Aorta (tissue), 5 donors: ENCODE measurements at places on chromosomes 7 and 10. TPM values are rescaled to one million over a fixed set of nuclear protein-coding genes. Genes with fewer than 3 reads are reported as not detected.
A peak's percentile ranks its signal among the peaks of the same experiment; 100 is the strongest.

GRCh38 chr7:111787099-111787498 lies 224.8 kb upstream of the IMMP2L start:
- no peaks in the 10 kb centered on the region for H3K27me3 ChIP-seq
- H3K4me3 ChIP-seq, result no peak overlapping the region
- no peaks in the 10 kb centered on the region for H3K36me3 ChIP-seq
- H3K4me1 ChIP-seq, result peaks cover 2% of the 10 kb centered on the region
- no peak overlapping the region for H3K27ac ChIP-seq
- no peak for DNase-seq

- H3K4me3 ChIP-seq, result no peak overlapping the region
- no peak for DNase-seq
- no peak overlapping the region for H3K27ac ChIP-seq
- H3K27me3 ChIP-seq, result no peaks in the 10 kb centered on the region
Observed at GRCh38 chr7:28586736-28587135, 174.4 kb downstream of the CREB5 start.

- no peak overlapping the region for H3K4me3 ChIP-seq
- no peaks in the 10 kb centered on the region for H3K27me3 ChIP-seq
- no peak for DNase-seq
Observed at GRCh38 chr10:30855131-30855530, 176.5 kb downstream of the ZNF438 start.

GRCh38 chr7:84336303-84336702 lies 141.7 kb upstream of the SEMA3A start:
- no peaks in the 10 kb centered on the region for H3K36me3 ChIP-seq
- H3K27me3 ChIP-seq, result no peaks in the 10 kb centered on the region
- H3K4me1 ChIP-seq, result no peaks in the 10 kb centered on the region

GRCh38 chr7:78066599-78066998 lies 268.0 kb downstream of the PHTF2 start:
- H3K27me3 ChIP-seq, result no peaks in the 10 kb centered on the region
- DNase-seq, result no peak
- H3K36me3 ChIP-seq, result no peaks in the 10 kb centered on the region

GRCh38 chr7:100966542-100967291 lies 2.6 kb upstream of the MUC12 start:
- peaks cover 2% of the 10 kb centered on the region for H3K27me3 ChIP-seq
- H3K4me1 ChIP-seq, result no peaks in the 10 kb centered on the region
- H3K36me3 ChIP-seq, result no peaks in the 10 kb centered on the region
- peak; percentile 56 for DNase-seq
- no peak overlapping the region for H3K4me3 ChIP-seq
- H3K27ac ChIP-seq, result no peak overlapping the region

DNA sequence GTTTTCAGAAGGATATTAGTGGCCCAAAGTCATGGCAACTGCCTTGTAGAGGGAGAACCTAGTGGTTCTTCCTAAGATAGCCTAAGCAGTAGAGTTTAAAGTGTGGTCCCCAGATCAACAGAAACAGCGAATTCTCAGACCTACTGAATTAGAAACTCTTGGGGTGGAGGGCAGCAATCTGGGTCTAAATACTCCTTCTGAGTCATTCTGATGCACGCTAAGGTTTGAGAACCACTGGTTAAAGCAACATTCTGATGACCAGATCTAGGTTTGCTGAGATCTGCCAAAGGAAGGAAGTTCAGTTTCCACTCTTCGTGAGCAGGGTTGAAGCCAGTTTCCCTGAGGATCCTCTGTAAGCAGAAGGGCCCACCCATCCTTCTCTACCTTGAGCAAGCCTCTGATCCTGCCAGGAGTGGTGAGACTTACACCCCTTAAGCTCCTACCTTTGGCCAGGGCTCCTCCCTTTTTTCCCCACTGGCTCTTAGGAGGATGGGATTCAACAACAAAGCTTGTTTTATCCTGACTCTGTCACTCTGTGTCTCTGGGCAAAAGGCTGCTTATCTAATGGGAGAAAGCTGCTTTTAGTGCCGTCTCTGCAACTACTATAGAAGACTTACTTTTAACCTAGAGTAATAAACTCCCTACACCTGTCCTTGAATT lies 26.8 kb upstream of the TRUB1 start:
- no peak overlapping the region for H3K27ac ChIP-seq
- no peaks in the 10 kb centered on the region for H3K4me1 ChIP-seq

DNA sequence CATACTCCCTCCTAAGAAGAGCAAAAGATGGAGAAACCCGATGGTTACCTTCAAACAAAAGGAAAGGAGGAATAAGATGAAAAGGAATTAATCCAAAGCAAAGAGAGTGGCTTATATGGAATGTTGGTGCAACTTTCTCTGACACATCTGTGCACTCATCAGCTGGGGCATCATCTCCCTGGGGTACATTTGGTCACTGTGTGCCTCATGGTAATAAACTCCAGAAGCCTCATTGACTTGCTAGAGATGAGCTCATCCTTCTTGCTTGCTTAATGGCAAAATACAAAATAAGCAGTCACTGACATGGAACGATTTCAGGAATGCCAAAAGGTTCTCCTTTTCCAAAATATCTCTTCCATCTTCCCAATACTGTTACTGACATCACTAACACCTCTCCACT lies 22.5 kb downstream of the CAV1 start:
- no peak for DNase-seq
- no peak overlapping the region for H3K27ac ChIP-seq
- H3K36me3 ChIP-seq, result peaks cover 5% of the 10 kb centered on the region
- H3K4me1 ChIP-seq, result peaks cover 5% of the 10 kb centered on the region

DNA sequence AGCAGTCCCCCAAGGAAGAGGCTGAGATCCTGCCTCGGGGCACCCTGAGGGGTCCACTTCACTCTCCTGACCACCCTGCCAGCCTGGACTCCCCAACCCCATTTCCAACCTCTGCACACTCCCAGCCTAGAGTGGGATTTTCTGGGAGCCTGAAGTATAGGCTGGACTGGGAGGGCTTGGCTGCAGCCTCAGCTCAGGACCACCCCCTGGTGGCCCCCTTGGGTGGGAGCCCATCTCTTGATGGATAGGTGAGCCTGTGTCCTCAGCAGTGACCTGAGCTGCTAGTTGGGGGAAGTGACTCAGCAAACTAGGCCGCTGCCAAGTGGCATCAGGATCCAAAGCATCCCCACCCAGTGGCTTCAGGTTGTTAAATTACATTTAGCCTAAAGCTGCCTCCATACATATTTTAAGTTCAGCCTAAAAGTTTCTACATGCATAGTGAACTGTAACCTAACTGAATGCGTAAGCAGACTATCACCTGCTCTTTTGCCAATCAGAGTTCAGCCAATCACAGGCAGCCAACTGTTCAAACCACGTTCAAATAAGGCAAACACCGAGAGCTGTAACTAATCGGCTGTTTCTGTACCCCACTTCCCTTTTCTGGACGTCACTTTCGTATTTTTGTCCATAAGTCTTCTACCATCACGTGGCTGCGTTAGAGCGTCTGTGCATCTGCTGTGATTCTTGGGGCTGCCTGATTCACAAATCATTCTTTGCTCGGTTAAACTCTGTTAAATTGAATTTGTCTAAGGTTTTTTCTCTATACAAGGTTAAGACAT lies 144.0 kb downstream of the PLPP4 start:
- H3K4me1 ChIP-seq, result no peaks in the 10 kb centered on the region
- H3K36me3 ChIP-seq, result no peaks in the 10 kb centered on the region
- no peaks in the 10 kb centered on the region for H3K27me3 ChIP-seq
- H3K4me3 ChIP-seq, result no peak overlapping the region
- no peak for DNase-seq

DNA sequence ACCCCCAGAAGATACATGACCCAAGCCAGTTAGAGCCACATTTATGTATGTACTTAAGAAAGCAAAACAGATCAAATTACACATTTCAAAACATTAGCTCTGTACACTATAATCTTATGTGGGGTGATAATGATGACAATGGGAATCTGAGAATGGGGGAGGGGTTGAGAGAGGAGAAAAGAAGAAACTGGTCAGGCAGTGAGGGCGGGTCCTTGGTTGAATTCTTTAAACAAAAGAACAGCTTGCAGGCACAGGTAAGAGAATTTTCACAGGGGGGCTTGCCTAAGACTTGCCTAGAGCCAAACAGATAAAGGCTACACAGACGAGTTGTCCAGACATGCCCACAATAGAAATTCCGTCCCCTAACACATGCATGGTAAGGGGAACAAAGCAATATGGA lies 76.8 kb upstream of the PTER start:
- no peaks in the 10 kb centered on the region for H3K27me3 ChIP-seq
- no peaks in the 10 kb centered on the region for H3K4me1 ChIP-seq
- H3K4me3 ChIP-seq, result no peak overlapping the region

GRCh38 chr10:98170249-98171117 lies 36.0 kb downstream of the R3HCC1L start:
- H3K27me3 ChIP-seq, result no peaks in the 10 kb centered on the region
- H3K36me3 ChIP-seq, result no peaks in the 10 kb centered on the region
- no peaks in the 10 kb centered on the region for H3K4me1 ChIP-seq
- H3K4me3 ChIP-seq, result no peak overlapping the region
- no peak for DNase-seq

DNA sequence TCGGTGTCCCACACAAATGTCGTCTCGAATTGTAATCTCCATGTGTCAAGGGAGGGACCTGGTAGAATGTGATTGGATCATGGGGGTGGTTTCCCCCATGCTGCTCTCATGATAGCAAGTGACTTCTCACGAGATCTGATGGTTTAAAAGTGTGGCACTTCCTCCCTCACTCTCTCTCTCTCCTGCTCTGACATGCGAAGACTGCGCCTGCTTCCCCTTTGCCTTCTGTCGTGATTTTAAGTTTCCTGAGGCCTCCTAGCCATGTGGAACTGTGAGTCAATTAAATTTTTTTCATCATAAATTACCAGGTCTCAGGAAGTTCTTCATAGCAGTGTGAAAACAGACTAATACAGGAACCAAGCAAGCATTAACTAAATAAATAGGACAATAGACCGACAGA lies 229.1 kb downstream of the GFRA1 start:
- peaks cover 10% of the 10 kb centered on the region for H3K4me1 ChIP-seq
- no peak for DNase-seq
- no peaks in the 10 kb centered on the region for H3K27me3 ChIP-seq

DNA sequence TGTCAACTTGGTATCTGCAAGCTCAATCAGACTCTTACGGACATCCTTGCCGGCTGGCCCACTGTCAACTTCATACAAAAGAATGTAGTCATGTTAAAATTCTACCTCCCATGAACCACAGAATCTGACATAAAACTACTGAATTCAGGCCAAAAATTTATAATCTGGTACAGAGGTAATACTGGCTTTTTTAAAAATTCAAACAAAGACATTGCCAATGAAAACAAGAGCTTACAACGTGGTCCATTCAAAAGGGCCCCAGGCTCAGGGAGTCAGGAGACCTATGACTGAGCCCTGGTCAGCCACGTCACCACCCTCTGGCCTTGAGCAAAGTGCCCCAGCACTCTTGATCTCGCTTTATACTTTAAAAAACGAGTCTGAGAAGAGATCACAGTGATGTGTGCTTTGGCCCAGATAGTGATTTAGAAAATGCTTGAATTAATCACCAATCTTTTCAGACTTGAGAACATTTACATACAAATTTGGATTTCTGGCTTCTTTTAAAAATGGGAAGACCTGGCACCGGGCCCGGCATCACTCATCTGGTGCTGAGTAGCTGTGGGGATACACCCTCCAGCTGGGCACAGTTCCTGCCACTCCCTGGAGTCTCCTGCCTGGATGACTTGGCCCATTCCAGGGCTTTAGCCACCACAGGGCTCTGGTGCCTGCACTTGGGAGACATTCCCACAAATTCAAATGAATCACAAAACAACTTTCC lies 94.1 kb downstream of the PIP4K2A start:
- H3K36me3 ChIP-seq, result no peaks in the 10 kb centered on the region
- no peak overlapping the region for H3K4me3 ChIP-seq
- no peaks in the 10 kb centered on the region for H3K27me3 ChIP-seq

DNA sequence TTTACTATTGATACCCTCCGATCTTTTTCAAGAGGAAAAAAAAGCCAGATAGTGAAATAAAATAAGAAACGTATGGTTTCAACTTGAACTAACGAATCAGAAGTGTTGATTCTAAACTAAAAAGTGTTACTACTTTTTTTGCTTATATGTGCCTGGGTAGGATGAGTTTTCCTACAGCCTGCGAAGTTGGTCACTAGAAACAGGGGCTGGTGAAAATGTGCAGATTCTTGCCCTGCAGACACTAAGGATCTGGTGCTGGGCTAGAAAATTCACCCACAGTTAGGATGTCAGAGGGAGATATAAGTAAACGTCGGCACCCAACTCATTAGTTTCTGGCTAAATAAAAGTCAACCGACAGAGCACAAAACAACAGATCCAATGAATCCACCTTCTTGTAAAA lies 298.7 kb upstream of the NFE2L3 start:
- H3K36me3 ChIP-seq, result no peaks in the 10 kb centered on the region
- no peak overlapping the region for H3K4me3 ChIP-seq
- DNase-seq, result no peak
- no peaks in the 10 kb centered on the region for H3K27me3 ChIP-seq
- H3K27ac ChIP-seq, result no peak overlapping the region

GRCh38 chr7:111259991-111260390 lies 169.1 kb downstream of the LRRN3 start:
- H3K4me3 ChIP-seq, result no peak overlapping the region
- H3K36me3 ChIP-seq, result no peaks in the 10 kb centered on the region
- no peaks in the 10 kb centered on the region for H3K27me3 ChIP-seq
- no peak overlapping the region for H3K27ac ChIP-seq

DNA sequence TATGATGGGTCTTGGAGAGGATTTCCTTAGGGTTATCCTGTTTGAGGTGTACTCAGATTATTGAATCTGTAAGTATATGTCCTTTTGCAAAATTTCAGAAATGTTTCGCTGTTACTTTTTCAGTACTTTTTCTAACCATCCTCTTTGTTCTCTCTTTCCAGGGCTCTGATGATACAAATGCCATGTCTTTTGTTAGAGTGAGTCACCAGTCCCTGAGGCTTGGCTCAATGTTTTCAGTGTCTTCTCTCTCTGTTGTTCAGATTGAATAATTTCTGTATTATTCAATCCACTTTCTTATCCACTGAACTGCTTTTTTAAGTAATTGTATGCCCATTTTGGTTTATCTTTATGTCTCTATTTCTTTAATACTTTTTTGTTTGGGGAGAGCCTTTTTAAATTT lies 449.4 kb downstream of the TNS3 start:
- H3K36me3 ChIP-seq, result no peaks in the 10 kb centered on the region
- no peaks in the 10 kb centered on the region for H3K4me1 ChIP-seq
- no peak overlapping the region for H3K27ac ChIP-seq
- no peaks in the 10 kb centered on the region for H3K27me3 ChIP-seq
- no peak for DNase-seq

The ZNF22 gene
- 20.9 TPM for total RNA-seq

The IL2RA gene
- total RNA-seq, result 4.2 TPM

The OIT3 gene
- total RNA-seq, result 0.15 TPM

The ADRB1 gene
- total RNA-seq, result 0.19 TPM

The HPS6 gene
- 14.4 TPM for total RNA-seq

The ATOH7 gene
- 0.23 TPM for total RNA-seq

The RGR gene
- total RNA-seq, result not detected

The SKIDA1 gene
- 1.4 TPM for total RNA-seq

The SEMA3E gene
- total RNA-seq, result 35.0 TPM

The CUBN gene
- 3.7 TPM for total RNA-seq

The C10orf62 gene
- total RNA-seq, result 0.42 TPM

The INTS15 gene
- 22.1 TPM for total RNA-seq

The SLC39A12 gene
- 0.27 TPM for total RNA-seq

The TEX47 gene
- not detected for total RNA-seq

The NXPH1 gene
- total RNA-seq, result not detected

The MRC1 gene
- total RNA-seq, result 58.3 TPM

The MCM7 gene
- 45.8 TPM for total RNA-seq
